Cerebellar nuclear complex (tissue), 1 donor: ENCODE measurements at places on chromosomes 3 and 15.

DNA sequence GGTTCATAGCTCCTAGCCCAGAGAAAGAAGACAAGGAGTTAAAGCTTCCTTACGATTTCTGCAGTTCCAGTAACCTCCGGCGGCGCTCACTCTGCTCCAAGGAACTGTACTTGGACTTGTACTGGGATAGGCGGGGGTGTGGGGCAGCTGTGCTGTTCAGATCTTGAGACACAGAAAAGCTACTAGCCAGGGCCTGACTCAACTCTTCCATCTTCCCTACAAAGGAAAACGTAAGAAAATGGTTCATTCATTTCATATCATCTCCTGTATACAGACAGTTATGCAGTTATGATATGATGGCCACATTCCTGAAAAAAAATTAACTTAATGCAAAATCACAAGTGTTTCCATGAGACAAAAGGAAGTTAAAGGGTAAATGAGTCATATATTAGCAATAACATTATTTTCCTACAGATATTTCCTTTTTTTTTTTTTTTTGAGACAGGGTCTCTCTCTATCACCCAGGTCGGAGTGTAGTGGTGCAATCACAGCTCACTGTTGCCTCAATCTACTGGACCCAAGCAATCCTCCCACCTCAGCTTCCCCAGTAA is 4.6 kb downstream of the SNUPN start:
- no peak for DNase-seq

DNA sequence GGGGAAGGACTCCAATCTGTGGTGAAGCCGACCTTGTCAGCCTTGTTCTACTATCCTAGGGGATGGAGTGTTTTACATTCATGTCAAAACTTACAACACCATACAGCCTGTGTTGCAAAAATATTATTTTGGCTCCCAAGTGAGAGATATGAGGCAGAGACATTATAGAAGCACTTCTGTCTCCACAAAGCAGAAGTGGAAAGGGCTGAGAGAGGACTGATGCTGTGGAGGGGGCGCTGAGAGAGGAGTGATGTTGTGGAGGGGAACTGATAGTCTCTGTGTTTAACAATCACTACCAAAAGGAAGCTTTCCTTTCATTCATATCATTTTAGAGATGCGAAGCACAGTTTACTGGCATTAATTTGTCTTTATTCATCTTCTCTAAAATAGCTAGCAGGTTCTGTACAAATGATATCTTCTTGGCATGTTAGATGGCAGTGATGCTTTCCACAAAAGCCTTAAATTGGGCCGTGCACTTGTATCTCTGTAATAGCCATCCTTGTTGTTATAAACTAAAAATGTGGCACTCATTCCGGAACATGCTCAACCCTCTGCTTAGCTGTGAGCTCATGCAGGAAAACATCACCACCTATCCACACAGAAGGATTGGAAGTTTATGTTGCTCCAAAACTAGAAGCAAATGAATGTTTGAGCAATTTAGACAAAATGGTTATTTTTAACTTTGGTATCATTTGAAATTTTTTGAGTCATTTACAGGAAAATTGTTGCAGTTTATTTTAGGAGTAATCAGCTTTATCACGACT is 134.6 kb upstream of the TP63 start:
- DNase-seq: no peak

GRCh38 chr15:31062911-31063310 is 38.6 kb downstream of the TRPM1 start:
- DNase-seq: no peak

- DNase-seq: no peak
These were observed 93.6 kb upstream of the ATP2B2 start for GRCh38 chr3:10599017-10599416.

GRCh38 chr15:50876989-50877360 is 31.5 kb upstream of the AP4E1 start:
- DNase-seq: peak; percentile 45

DNA sequence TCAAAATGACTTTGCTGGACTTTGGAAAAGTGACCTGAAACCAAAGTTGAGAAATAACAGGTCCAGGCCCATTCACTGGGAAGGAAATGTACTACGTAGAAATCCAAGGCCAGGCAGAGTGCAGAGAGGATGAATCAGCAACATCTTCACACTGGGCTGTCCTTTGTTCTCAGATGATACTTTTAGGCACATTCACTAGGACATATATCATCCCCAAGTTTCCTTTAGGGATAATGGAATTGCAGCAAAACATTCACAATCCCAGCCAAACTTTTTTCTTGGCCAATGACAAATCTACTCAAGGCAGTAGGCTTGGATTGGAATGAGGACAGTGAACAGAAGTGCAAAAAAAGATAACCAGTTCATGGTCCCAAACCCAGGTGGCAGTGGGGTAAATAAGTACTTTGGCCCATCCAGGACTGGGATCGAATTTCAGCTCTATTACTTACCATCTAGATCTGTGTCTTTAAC is 75.1 kb downstream of the CLDN11 start:
- DNase-seq: no peak

DNA sequence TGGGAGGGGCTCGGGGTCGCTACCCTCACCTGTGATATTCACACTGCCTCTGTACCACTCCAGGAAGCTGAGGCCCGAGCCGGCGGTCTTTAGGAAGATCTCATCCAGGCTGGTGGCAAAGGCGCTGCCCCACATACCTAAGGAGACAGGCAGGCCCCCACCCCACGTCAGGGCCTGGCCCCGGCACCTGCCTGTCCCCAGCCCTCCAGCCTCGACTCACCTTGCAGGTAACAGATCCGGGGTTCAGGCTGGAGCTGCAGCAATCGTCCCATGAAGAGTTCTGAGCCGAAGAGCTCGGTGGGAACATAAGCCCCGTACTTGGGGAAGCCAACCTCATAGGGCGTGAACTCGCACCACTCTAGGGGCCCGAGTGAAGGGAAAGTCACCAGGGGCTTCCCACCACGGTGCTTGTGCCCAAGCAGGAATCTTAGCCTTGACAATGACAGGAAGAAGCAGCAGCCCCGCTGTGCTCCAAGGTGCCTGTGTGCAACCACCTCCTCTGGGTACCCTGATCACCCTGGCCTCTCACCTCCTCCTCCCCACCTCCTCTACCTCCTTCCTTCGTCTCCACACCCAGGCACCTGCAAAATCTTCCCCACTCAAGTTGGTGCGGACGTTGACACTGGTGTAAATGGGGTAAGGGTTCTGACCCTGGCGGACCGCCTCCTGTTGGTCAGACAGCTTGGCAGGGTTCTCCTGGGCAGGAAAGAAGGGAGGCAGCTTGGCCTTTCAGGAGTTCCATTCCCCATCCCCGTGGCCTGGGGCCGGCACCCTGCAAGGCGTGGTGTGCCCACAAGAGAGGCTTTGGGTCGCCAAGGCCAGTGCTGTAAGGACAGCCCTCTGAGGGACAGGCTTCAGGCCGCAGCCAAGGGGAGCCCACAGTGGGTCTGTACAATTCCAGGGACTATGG is 10.6 kb downstream of the PLA2G4F start:
- DNase-seq: no peak

DNA sequence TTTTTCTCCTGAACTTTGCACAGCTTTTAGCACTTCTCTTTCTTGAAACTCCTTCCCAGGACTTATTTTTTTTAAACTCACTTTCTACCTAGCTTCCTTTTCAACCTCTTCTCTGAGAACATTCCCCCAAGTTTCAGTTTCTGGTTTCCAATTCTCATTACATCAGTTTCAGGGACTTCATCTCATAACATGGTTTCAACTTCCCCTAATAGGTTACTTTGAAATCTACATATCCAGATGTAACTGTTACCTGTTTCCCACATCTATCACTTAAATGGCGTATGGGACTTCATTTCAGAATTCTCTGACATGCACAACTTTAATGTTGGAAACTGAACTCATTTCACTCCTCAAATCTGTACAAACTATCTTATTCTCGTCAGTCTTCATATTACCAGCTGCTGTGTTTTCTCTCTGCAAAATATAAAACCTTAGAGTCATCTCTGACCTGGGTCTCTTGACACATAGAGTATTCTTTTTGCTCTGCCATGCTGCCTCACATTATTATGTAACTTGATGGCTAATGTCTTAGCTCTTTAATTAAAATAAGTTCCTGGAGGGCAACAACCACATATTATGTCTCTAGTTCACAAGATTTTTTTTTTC is 58.4 kb downstream of the NME9 start:
- no peak for DNase-seq

DNA sequence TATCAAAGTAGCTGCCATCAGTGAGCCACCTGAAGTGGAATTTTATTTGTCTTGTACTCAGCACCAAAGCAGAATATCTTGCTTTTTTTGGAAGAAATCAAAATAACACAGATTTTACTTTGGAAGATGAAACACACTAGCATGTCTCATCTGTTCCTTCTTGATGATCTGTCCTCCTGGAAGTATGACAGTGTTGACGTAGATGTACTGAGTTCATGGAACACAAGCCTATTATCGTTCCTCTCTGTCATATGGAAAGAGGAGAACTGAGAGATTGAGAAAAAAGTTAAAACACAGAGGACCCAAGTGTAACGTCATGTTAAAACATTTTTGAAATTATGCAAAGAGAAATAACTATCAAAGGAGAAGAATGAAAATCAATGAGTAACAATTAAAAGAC is 340.2 kb downstream of the ROBO2 start:
- DNase-seq: no peak

DNA sequence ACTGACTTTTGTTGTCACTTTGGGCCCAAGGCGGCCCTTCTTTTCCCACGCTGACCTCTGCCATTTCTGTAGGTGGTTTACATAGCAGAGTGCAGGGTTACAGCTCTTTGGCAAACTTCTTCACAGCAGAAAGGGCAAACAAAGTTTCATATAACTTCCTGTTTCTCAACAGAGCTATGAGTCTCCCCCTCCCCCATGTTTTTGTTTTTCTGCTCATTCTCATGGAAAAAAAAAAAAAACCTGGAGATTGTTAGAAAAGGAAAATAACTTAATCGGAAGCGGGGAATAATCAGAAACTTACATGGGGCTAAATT is 342.0 kb upstream of the NR2F2 start:
- DNase-seq: no peak

DNA sequence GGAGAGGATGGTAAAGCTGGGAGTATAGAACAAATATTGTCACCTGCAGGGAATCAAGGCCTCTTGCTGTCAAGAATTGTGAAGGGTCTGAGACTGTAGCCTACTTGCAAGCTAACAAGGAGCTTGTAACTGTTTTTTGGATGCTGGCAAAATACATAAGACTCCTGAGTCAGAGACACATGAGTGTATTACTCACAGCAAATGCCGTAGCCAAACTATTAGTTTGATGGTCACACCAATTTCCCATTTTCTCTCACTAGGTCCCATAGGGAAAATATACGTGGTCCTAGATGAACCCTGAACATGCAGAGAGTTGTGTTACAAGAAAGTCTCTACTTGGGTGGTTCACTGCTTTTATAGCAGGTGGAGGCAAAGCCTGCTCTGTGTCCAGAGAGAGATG is 44.7 kb upstream of the LIPC start:
- DNase-seq: no peak

- peak; percentile 63 for DNase-seq
These were observed 267.7 kb downstream of the ZBTB20 start for GRCh38 chr3:114879059-114880031.

DNA sequence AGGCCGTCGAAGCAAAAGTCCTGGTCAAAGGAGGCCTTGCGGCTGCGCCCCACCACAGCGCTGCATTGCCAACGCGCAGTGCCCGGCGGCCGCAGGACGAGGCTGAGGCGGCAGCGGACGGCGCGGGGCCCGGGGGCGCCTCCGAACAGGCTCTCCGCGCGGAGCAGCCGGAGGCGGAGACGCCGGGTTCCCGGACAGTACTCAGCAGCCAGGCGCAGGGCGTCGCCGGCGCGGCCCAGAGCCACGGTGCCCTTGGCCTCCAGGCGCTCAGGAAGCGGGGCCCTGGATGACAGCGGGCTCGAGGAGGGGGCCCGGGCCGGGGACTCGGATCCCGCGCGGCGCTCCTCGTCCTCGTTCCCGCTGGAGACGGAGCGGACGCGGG is 1.1 kb downstream of the C2CD4B start:
- DNase-seq: no peak

- DNase-seq: no peak
These were observed 122.4 kb downstream of the SMAD6 start for GRCh38 chr15:66824424-66824823.

GRCh38 chr3:171712171-171712938 is 97.9 kb downstream of the PLD1 start:
- DNase-seq: no peak

GRCh38 chr3:19632099-19633074 is 301.6 kb downstream of the EFHB start:
- DNase-seq: no peak

DNA sequence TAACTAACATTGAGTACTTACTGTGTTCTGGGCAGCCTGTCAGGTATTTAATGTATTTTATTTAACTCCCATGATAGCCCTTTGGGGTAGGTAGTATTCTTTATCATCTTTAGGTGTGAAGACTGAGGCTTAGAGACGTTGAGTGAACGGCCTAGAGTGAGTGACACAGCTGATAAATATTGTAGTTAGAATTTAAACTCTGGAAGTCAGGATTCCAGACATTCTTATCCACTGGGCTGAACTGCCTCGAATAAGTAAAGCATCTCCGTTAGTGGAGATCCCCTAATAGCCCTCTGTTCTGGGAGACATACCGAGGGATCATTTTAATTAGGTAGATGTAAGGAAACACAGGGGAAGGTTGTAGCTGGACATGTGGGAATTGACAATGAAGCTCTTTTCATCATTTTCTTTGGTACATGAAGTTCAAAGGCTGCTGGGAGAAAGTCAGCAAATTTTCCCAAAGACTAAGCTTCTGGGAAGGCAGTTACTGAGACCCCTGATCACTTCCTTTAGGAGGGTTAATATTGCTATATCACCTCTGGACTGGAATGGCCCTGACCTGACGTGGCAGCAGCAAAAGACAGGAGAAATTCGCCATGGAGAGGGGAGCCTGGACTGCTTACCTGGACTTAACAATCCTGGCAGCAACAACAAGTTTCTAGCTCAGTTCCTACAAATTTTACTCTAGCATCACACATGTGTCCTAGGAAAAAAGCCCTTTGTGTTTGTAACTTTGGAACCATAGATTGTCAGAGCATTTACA is 11.7 kb upstream of the PDCD6IP start:
- DNase-seq: no peak

- DNase-seq: no peak
These were observed 30.0 kb downstream of the SLC6A11 start for GRCh38 chr3:10845839-10846656.
